Stimulated activated CD8-positive, alpha-beta memory T cell treated with anti-CD3 and anti-CD28 coated beads, Interleukin-2, amount 100 ng/mL, for 48 hours (primary cell): ENCODE measurements at places on chromosomes 12 and 14.

GRCh38 chr12:32819424-32819823 lies 63.7 kb upstream of the YARS2 start:
- DNase-seq: no peak

DNA sequence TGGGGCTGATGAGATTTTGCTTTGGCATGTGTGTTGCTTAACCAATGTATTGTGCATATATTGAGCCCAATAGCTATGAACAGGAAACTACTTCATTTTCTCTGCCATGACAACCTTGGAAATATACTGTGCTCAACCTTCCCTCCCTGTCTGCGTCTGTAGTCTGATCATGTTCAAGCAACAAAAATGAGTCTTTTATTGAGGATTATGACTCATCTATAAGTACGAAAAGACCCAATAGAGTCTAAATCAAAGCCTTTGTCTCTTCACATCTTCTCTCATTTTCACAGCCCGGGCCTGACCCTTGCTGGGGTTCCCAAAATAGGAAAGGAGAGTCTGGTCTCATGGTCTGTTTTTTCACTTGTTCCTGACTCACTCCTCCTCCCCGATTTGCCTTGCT lies 158.2 kb downstream of the CAND1 start:
- no peak for DNase-seq

GRCh38 chr12:75170640-75171185 lies 38.9 kb downstream of the KCNC2 start:
- no peak for DNase-seq

DNA sequence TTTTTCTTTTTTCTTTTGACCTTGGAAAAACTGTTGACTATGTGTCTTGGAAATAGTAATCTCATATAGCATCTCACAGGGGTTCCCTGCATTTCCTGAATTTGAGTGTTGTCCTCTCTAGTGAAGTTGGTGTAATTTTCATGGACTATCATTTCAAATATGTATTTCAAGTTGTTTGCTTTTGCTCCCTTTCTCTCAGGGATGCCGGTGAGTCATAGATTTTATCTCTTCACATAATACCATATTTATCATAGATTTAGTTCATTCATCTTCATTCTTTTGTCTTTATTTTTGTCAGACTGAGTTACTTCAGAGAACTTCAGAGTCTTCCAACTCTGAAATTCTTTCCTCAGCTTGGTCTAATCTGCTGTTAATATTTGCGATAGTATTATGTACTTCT lies 1320.6 kb downstream of the LRFN5 start:
- DNase-seq: no peak

DNA sequence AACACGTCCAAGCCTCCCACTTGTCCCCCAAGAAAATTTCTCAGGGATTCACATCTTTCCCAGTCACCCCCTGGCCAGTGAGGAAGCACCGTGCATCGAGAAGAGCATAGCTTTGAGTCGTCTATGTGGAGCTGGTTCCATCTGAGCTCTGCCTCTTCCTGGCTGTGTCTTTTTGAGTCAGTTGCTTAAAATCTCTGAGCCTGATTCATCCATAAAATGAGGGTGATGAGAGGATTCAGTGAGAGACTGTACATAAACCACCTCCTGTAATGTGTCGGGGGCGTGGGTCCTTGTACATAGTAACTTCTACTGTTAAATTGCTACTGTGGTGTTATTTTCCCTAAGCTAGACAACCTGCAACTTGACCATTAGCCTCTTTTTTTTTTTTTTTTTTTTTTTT lies 13.8 kb downstream of the CD9 start:
- DNase-seq: no peak

DNA sequence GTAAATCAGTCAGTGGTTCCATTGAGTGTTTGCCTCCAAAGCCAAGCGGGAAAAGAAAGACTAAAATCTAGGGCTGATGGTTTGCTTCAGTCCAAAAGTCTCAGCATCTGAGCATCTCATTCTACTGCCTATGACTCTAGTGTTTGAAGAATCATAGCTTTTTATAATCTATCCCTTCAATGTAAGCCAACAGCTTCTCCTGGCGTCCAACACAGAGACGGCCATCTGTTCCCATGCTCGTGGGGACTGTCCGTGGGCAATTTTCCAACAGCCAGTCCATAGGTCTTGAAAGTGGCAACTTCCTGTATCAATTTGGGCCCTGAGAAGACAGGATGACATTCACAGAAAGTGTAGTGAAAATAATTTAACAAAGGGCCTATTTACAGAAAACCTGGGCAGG lies 544.4 kb upstream of the TMEM132C start:
- DNase-seq: no peak

- no peak for DNase-seq
Measured at GRCh38 chr12:131513606-131514005, 197.3 kb upstream of the SFSWAP start.

DNA sequence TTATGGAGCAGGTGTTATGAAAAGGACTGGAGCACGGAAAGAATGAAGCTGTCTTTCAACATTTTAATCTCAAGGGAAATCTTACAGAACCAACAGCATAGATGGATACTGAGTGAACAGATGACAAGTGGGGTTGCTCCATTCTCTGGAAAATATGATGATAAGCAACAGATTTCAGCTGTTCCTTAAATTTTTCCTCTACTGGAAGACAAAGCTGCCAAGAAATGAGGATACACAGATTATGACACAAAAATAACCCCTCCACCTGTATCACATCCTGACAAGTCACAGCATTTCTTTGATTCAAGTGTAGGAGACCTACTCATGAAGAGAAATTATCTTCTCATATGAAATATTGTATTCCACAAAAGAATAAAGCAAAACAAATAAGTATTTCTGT lies 13.0 kb upstream of the TMTC2 start:
- no peak for DNase-seq

- DNase-seq: no peak
Measured at GRCh38 chr12:78697817-78698415, 166.7 kb upstream of the SYT1 start.

DNA sequence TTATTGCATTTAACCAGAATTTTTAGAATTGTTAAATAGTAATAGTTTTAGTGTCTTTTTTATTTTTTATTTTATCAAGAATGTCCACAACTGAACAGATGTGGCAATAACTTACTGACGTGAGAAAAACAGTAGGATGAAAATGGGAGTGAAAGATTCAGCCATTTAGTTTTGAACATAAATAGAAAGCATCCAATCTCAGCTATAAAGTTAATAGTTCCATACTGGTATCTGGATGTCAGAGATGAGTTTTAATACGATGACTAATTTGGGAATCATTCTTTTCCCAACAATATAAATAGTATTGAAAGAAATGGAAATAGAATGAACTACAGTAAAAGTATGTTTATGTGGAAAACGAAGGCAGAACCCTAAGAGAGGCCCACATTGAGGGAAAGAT lies 159.4 kb downstream of the EPS8 start:
- DNase-seq: no peak

DNA sequence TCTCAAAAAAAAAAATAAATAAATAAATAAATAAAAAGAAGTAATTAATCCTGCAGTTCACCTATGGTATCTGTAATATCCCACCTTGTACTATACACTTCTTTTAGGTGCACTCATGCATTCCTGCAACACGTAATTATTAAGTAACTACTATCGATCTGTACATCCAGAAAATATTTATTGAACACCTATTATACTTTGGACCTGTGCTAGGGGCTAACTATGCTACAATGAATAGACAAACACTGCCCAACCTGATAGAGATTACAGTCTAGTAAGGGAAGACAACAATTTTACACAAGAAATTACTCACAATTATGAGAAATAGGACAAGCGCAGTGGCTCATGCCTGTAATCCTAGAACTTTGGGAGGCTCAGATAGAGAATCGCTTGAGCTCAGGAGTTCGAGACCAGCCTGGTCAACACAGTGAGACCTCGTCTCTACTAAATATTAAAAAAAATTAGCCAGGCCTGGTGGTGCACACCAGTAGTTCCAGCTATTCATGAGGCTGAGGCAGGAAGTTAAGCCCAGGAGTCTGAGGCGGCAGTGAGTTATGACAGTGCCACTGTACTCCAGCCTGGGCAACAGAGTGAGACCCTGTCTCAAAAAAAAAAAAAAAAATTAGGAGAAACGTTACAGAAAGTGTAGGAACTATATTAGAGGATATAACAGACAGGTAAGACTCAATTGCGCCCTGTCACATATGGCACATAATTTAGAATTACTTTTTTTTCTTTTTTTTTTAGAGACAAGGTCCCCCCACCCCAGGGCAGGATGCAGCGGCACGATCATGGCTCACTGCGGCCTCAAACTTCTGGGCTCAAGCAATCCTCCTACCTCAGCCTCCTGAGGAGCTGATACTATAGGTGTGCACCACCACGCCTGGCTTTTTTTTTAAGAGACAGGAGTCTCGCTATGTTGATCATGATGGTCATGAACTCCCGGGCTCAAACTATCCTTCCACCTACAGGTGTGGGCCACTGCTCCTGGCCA lies 1.2 kb downstream of the NRDE2 start:
- no peak for DNase-seq

DNA sequence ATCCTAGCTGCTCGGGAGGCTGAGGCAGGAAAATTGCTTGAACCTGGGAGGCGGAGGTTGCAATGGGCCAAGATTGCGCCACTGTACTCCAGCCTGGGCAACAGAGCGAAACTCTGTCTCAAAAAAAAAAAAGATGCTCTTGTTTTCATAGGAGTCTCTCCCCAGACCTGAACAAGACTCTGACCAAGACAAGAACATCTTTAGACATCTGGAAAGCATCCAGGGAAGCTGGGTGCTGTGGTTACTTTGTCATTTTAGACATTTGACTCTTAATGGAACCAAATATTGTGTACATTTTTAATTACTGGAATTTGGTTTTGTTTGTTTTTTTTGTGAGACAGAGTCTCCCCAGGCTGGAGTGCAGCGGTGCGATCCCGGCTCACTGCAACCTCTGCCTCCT lies 21.1 kb upstream of the ATF1 start:
- DNase-seq: no peak

DNA sequence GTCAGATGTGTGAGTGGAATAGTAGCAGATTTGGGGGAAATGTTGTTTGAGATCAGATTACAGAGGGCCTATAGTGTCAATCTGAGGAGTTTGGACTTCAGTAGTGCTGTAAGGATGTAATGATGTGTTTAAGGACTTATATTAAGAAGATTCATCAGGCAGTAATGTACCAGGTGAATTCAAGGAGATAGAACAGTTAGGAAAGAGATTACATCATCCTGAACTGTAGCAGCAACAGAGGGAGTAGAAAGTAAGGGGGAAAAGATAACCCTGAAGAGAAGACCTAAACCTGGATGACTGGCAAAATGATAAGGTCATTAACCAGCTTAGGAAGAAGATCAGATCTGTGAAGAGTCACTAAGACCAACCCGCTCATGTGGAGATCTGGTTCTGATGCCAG lies 349.4 kb downstream of the PDZRN4 start:
- DNase-seq: no peak

DNA sequence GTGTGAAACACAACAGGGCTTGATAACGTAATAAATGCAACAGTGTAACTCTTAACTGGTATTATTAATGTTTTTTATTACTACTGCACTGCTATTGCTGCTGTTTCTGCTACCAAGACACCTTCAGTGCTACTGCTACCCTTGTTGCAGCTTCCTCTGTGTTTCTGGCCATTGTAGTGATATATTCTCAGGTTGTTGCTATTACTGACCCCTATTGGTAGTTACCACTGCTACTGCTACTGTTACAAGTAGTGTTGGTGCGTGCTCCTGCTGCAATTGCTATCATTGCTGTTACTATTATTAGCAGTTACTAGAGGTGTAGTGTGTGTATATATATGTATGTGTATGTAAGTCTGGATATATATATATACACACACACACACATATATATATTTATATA lies 87.2 kb upstream of the PTPRB start:
- DNase-seq: no peak

- DNase-seq: no peak
Measured at GRCh38 chr12:113852695-113853490, 113.2 kb downstream of the RBM19 start.

GRCh38 chr12:64170024-64170423 lies 52.1 kb downstream of the KICS2 start:
- DNase-seq: no peak

DNA sequence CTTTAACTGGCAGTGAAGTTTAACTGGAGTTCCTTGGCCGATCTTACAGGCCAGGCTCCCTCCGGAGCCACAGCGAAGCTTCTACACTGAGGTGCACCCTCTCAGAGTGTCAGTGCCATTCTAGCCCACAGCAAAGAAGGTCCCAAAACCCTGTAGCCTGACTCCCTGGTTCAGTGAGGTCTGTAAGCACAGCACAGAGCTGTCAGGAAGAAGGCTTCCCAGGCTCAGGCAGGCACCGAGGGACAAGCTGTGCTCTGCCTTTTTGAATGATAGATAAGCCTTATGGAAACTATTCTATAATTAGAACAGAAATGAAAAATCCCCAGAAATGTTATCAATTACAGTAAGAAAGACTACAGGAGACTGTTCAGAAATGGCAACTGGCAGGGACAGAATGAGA lies 40.2 kb downstream of the MOK start:
- DNase-seq: no peak

GRCh38 chr14:105497671-105498429 lies 6.8 kb downstream of the TEDC1 start:
- no peak for DNase-seq

GRCh38 chr12:32024884-32025592 lies 65.8 kb downstream of the RESF1 start:
- DNase-seq: no peak

GRCh38 chr12:5588176-5588575 lies 156.3 kb downstream of the NTF3 start:
- DNase-seq: no peak

- no peak for DNase-seq
Measured at GRCh38 chr14:91350813-91351511, 66.7 kb downstream of the CCDC88C start.
